ENCODE measurements at places on chromosomes 3 and 15. TPM values are rescaled to one million over a fixed set of nuclear protein-coding genes. Genes with fewer than 3 reads are reported as not detected.
A peak's percentile ranks its signal among the peaks of the same experiment; 100 is the strongest.

DNA sequence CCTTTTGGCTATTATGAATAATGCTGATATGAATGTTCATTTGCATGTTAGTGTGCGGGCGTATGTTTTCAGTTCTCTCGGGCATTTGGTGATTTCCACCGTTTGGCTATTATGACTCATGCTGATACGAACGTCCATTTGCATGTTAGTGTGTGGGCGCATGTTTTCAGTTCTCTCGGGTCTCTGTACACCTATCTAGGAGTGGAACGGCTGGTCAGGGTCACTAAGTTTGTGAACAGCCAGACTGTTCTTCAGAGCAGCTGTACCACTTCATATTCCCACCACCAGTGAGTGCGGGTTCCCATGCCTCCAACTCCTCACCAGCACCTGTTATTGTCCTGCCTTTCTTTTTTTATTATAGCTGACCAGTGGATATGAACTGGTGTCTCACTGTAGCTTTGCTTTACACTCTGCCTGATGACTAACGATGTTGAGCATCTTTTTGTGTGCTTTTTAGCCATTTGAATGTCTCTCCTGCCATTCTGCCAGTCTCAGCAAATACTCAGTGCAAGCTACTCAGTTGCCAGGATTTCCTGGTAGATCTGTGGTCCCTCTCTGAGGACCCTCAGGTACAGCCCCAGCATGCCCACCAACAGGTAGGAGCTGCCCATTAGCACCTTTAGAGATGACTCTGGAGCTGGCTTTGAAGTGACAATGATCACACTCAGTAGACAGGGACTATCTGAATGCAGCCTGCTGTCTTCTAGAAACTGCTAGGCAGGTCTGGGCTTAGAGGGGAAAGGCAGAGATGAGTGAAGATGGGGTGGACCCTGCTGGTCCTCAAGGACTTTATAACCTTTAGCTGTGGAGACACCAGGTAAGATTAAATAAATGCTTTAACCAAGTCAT, 141.1 kb downstream of the XXYLT1 start:
- DNase-seq: no peak

GRCh38 chr3:180375831-180376230, 226.1 kb upstream of the TTC14 start:
- no peak for DNase-seq

- no peak for DNase-seq
These were observed 308.7 kb downstream of the CHST2 start for GRCh38 chr3:143428294-143428693.

GRCh38 chr3:14523792-14524191, 16.4 kb downstream of the GRIP2 start:
- DNase-seq: no peak

- no peak for DNase-seq
These were observed 20.7 kb downstream of the TIMP4 start for GRCh38 chr3:12138044-12138443.

DNA sequence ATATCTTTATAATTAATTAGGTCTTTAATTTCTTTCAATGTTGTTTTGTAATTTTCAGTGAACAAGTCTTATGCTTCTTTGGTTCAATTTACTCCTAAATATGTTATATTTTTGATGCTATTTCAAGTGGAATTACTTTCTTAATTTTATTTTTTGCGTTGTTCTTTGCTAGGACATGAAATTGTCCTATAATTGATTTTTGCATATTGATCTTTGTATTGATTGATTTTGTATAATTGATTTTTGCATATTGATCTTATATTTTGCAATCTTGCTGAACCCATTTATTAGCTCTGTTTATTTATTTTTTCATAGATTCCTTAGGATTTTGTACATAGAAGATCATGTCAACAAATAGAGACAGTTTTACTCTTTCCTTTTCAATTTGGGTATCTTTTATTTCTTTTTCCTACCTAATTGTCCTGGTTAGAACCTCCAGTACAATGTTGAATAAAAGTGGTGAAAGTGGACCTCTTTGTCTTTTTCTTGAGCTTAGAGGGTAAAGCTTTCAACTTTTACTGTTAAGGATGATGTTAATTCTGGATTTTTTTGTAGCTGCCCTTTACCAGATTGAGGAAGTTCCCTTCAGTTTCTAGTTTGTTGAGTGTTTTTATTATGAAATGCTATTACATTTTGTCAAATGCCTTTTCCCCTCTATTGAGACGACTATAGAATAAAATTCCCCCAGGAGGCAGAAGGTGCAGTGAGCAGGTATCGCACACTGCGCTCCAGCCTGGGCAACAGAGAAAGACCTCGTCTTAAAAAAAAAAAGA, 36.8 kb upstream of the CCDC50 start:
- DNase-seq: no peak

- DNase-seq: no peak
These were observed 137.4 kb downstream of the VPS8 start for GRCh38 chr3:184949251-184949965.

DNA sequence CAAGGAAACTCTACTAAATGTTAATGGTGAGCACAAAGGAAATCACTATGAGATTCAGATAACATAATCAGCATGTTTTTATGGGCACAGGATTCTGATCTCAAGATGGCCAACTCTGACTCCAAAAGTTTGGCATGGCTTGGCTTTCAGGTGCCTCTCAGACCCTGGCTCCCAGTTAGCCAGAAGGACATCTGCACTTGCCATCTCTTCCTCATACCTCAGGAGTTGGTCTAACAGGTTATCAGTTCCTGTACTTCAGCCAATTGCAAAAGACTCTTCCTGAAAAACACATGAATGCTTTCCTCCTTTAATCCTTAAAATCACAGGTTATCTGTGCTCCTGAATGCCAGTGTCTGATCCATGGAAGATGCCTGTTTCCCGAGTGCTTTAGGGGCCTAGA, 25.0 kb downstream of the TMPRSS7 start:
- no peak for DNase-seq

DNA sequence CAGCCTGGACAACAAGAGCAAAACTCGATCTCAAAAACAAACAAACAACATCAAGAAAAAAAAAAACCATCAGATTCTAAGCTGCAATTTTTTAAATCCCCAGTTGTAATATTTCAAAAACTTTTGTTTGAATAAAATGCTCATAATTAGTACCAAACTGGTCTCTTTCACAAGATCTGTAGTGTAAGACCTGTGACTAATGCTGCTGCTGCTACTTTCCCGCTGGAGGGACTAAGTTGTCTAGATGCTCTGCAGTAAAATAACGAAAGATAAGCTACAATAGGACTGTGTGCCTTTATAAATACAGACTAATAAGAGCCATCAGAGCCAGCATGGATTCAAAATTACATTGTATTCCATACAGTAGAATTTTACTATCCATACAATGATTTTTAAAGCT, 45.4 kb downstream of the TM4SF4 start:
- no peak for DNase-seq

GRCh38 chr3:172562871-172563865, 39.9 kb upstream of the TNFSF10 start:
- no peak for DNase-seq

GRCh38 chr3:190132371-190132770, 11.7 kb upstream of the P3H2 start:
- no peak for DNase-seq

DNA sequence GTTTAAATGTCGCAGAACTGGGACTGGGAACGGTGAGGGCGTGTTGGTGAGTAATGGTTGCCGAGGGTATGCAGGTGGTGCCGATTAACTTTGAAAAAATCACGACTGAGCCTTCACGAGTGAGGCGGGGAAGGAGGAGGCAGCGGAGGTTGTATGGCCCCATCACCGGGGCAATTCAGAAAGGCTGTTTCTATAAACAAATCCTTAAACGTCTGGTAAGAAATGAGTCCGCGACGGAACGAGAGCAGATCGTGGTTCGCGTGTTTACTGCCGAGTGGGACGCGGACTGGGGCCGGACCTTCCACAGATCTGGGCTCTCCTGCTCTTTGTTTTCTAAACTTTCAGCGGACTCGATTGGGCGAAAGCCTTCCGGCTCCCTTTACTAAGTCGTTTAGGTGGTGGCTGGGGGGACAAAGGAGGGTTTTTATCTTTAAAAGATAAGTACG, 2.7 kb downstream of the IGF1R start:
- peak; percentile 45 for DNase-seq

DNA sequence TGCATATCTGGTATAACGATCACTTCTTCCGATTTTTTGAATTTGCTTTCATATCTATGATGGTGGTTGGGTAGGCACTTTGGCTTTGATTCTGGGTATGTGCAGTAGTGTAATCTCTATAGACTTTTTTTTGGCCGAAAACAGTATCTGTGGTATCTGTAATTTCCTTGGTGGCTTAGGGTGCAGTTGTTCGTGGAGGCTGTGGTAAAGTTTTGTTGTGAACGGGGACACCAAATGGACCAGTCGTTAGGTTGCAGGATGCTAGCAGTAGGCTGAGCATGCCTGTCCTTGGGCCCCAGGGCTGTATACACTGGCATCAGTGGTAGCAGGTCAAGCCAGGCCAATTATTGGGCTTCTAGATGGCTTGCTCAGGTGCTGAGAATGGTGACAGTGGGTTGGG, 55.2 kb downstream of the CCDC66 start:
- no peak for DNase-seq

DNA sequence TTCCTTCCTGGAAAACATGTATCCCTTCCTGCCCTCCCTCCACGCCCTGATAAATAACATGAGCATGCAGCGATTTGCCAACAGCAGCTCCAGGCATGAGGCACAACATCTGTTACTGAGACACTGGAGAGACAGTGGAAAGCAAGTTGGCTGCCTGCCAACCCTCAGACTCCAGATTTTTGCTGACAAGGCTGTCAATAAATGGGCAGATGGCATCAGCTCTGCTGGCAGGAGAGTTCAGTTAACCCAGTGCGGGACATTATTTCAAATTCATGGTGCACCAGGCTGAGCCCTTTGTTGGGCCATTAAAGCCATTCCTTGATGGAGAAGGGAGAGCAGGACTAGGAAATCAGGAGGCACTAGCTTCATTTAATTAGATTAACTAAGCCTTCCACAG, 293.3 kb downstream of the MEX3B start:
- no peak for DNase-seq

DNA sequence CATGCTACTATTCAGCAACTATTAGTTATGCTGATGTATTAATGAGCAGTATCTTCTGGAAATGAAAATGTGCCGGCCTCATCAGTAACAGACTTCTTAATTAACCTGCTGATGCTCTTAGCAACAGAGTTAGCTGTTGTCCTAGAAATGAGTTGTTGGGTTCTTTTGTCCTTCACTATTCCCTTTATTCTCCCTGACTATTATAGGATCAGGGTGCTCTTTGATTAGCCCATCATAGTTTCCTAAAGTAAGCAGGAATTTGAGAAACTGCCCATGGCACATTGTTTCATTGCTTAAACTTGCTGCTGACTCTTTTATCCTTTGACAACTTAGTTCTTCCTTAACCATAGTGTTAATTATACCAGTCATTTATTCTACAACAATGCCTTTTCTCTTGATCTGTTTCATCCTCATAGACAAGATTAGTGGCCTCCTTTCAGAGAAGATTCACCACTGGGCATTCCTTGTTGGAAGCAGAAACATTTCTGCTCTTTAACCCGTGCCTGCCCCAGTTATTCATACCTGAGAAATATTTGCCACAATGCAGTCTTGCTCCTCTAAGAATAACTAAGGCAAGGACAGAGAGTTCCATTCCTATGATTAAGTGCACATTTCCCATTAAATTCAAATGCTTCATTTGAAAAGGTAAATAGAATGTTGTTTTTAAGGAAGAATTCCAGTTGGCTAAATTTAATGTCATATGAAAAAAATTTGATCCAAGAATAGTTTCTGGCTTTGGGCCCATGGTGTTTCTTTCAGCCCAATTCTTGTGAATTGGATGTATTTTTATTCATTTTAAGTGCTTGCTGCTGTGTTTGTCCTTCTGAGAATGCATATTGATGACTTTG, 573.3 kb upstream of the TBL1XR1 start:
- DNase-seq: no peak

DNA sequence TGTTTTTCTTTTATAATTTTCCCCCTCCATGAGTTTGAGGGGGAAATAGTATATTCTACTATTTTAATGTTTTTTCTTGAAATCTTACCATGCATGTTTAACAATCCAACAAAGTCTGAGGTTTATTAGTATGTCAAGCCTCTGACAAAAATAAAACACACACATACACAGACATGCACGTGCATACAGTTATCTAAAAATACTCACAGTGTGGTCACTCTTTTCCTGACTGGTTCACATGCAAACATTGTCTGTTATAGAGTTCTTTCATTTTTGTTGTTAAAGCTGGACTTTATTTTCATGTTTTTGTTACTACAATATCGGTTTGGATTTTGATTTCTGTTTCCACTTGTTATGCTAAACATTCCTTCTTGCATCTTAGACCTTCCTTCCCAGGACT, 236.6 kb downstream of the MFSD1 start:
- no peak for DNase-seq

DNA sequence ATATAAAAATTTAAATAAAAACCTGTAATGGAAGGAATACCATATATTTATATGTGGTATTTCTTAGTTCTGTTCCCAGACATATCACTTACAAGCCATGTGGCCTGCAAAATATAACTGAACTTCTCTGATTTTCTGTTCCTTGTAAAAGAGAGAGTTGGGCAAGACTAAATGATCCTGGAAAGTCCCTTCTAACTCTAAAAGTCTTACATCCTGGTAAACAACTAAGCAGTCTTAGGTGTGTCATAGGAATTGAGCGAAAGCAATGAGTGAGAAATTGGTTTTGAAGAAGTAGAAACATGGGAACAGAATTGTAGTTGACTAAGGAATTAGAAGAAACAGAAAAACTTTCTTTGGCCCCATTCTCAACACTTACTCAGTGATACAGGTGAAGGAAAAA, 25.3 kb upstream of the IL20RB start:
- DNase-seq: no peak

DNA sequence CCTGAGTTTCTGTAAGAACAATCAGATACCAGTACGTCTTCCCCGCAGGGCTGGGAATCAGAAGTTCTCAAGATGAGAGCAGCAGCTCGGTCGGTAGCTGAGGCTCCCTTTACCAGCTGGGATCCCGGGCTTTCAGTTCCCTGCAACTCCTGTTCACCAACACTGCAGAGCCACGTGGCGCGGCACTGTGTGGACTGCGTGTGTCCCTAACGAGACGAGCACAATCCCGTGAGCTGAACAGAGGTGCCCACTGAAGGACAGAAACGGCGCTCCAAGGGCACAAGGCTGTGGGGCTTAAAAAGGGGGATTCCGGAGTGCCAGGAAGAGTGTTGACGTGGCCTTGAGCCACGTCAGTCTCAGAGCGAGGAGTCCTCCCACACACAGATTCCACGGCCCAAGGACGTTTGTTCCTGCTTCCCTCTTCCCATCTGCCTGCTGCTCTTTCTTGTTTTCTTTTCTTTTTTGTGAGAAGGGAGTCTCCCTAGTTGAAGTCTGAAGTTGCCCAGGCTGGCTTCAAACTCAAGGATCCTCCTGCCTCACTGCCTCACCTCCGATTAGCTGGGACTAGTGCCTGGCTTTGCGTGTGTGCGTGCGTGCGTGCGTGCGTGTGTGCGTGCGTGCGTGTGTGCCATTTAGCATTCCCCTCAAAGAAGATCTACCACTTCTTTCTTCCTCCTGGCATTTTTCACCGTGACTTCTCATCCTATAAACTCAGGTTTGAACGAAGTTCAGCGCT, 37.1 kb upstream of the RPL35A start:
- DNase-seq: no peak

Gene ZNF860
- 2.5 TPM for polyA plus RNA-seq

Gene LINGO1
- polyA plus RNA-seq: 18.2 TPM

Gene RGMA
- 8.9 TPM for polyA plus RNA-seq

Gene UNC45A
- polyA plus RNA-seq: 61.5 TPM

Gene GPR15
- polyA plus RNA-seq: not detected

Gene CD276
- 167 TPM for polyA plus RNA-seq

Gene DAPK2
- 6.2 TPM for polyA plus RNA-seq

Gene LARP6
- polyA plus RNA-seq: 15.1 TPM

Gene MOBP
- 0.14 TPM for polyA plus RNA-seq

Gene MYO1E
- polyA plus RNA-seq: 207 TPM

Gene SLCO3A1
- polyA plus RNA-seq: 10.2 TPM

Gene SLC22A14
- 0.40 TPM for polyA plus RNA-seq

Gene RHCG
- polyA plus RNA-seq: 2.2 TPM

Gene LRRK1
- polyA plus RNA-seq: 2.9 TPM
